ENCODE measurements at places on chromosomes 5 and 9.

GRCh38 chr5:28344836-28345433 lies 1306.5 kb upstream of the CDH9 start:
- peak; percentile 35 for DNase-seq

GRCh38 chr9:76198336-76198735 lies 195.9 kb downstream of the RFK start:
- peak; percentile 84 for DNase-seq

DNA sequence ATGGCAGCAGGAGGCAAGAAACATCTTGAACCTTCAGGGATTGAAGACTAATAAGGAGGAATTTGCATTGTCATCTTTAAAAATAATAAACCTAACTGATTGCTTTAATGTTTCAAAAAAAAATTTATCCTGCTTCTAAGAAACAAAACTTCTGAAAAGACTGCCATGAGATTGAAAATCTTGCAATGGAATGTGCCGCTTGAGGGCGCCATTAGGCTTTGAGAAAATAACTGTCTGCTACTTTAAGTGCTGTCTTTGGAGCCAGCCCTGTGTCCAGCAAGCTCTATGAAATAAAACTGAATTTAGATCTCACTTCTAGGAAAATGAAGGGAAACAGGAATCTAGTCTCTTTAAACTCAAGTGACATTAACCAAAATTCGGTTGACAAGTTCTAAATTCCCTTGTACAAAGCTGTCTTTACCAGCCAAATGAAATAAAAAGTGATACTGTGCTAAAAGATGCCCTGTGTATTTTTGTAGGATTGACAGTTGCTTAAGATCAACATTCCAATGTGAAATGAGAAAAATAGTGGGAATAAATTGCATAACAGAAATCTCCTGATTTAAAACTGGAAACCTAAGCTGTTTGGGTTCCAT lies 79.4 kb downstream of the ESM1 start:
- DNase-seq, result peak; percentile 61

DNA sequence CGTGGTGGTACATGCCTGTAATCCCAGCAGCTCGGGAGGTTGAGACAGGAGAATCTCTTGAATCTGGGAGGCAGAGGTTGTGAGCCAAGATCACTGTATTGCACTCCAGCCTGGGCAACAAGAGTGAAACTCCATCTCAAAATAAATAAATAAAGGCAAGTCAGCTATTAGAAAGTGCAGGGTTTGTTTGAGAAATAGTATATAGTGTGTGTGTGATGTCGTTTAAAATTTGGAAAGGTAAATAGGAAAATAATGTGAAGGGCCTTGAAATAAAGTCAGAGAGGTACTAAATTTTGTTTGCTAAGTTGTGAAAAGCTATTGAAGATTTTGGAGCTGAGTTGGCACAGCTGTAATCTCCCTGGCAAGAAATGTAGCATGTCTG lies 17.8 kb downstream of the ZNF131 start:
- DNase-seq, result no peak

- no peak for DNase-seq
Measured at GRCh38 chr9:122131401-122132001, 28.1 kb downstream of the NDUFA8 start.

GRCh38 chr9:112115109-112115508 lies 60.0 kb downstream of the SUSD1 start:
- no peak for DNase-seq

DNA sequence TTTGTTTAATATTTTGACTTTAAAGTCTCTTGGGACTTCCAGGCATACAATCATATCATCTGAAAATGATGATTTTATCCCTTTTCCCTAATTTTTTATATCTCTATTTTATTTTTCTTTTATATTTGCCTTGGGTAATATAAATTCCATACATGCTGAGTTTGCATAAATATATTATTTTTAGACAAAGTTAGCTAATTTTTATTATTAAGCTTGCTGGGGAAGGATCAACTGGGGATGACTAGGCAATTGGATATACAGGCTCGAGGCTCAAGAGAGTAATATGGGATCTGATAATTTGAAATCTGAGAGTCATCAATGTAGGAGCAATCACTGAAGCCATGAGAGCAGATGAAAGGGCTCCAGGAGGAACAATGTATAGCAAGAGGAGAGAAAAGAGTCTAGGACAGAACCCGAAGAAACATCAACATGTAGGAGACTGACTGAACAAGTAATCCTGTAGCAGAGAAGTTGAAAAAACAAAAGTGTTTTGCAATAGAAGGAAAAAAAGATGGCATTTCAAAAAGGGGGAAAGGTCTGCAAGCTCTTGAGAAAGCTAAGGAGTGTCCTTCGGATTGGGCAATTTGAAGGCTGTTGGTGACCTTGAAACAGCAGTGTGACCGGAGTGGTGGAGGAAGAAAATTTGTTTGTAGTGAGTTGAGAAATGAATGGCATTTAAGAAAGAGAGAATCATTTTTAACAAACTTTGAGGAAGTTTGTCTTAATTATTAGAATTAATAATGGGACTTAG lies 17.0 kb upstream of the RHOBTB3 start:
- no peak for DNase-seq

DNA sequence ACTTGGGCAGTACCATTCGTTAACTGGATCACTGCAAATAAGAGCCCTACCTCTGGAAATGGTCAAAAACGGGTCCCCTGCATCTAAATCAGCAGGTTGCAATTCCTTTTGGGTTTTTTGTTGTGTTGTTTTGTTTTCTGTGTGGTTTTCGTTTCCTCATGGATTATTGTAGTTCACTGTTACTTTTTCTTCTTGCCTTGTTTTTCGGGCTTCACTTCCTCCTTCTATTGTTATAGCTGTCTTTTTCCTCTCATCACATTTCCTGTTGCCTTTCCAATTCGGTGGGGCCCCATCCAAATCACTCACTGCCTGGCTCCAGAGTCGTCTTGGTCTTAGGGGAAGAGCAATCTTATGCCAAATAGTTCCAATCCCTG lies 8.7 kb upstream of the SSBP2 start:
- DNase-seq, result no peak

DNA sequence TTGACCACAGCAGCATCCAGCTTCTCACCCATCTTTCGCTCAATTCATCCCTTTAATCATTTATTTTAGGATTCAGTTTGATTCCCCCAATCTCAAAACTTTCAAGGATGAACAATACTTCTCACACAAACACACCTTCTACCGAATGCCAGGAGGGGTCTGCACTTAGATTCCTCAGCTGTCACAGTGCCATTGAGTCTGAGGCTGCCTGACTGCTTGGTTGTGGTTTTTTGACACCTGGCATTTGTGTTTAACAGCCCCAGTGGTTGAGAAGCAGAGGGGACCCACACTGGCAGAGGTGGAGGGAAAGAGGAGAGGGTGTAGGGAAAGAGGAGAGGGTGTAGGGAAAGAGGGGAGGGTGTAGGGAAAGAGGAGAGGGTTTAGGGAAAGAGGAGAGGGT lies 54.9 kb downstream of the PALM2AKAP2 start:
- no peak for DNase-seq

- peak; percentile 26 for DNase-seq
Measured at GRCh38 chr9:135476561-135477355, 2.8 kb upstream of the PPP1R26 start.

- DNase-seq, result no peak
Measured at GRCh38 chr5:135880801-135881200, 14.8 kb downstream of the IL9 start.

GRCh38 chr5:39577529-39577928 lies 152.7 kb upstream of the DAB2 start:
- DNase-seq, result no peak

DNA sequence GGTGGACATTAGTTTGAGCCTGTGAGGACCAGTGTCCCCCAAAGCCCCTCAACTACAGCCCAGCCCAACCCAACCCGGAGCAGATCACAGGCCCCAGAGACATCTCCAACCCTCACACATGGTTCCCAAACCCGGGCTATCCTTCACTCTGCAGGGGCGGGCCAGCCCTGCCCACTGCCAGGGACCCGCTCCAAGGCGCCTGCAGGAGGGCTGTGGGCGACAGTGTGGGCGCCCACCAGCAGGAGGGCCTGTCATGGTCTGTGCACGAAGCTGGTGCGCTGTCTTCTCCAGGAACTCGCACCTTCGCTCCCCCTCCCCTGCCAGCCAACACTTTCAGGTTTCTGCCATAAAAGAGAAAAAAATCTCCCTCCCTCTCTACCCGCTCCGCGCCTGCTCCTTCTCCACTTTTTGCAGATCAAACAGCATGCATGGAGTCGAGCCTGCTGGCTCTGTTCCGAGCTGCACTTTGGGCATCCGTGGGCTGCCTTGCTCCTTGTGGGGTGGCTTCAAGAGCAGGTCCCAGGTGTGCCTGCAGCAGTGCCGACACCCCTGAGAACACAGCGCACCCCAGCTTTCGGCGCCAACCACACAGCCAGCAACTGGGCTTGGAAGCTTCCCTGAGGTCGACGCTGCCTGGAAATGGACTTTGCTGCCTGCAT lies 133.7 kb upstream of the PPP1R26 start:
- DNase-seq, result no peak

GRCh38 chr5:104297076-104297475 lies 734.5 kb upstream of the NUDT12 start:
- peak; percentile 56 for DNase-seq

DNA sequence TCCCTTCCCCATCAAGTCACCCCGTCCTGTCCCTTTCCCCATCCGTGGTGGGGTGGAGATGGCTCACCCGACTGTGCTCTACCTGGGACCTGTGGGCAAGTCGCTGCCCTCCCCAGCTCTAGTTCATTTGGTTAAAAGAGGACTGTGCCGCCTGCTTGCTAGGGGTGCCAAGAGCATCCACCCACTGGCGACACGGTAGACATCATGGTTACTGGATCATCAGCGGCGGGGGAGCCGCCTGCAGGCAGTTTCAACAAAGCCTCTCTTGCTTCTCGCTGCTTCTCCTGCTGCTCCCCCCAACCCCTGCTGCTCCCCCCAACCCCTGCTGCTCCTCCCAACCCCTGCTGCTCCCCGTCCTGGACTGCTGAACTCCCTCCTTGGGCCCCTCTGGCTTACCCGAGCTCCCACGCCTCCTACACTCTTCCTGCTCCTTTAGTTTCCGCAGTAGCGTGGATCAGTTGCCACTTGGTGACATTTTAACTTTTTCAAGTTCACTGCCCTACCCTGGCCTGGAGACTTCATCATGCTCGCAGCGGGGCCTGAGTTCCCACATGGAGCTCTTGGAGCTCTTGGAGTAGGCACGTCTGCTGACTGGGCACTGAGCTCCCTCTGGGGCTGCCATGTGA lies 22.0 kb upstream of the SCGB3A1 start:
- DNase-seq, result no peak

GRCh38 chr9:19380826-19381075 lies 715 bp upstream of the RPS6 start:
- no peak for DNase-seq

GRCh38 chr5:177438468-177438867 lies 8.1 kb upstream of the PRR7 start:
- no peak for DNase-seq

- DNase-seq, result no peak
Measured at GRCh38 chr9:107816561-107817021, 327.0 kb upstream of the KLF4 start.

DNA sequence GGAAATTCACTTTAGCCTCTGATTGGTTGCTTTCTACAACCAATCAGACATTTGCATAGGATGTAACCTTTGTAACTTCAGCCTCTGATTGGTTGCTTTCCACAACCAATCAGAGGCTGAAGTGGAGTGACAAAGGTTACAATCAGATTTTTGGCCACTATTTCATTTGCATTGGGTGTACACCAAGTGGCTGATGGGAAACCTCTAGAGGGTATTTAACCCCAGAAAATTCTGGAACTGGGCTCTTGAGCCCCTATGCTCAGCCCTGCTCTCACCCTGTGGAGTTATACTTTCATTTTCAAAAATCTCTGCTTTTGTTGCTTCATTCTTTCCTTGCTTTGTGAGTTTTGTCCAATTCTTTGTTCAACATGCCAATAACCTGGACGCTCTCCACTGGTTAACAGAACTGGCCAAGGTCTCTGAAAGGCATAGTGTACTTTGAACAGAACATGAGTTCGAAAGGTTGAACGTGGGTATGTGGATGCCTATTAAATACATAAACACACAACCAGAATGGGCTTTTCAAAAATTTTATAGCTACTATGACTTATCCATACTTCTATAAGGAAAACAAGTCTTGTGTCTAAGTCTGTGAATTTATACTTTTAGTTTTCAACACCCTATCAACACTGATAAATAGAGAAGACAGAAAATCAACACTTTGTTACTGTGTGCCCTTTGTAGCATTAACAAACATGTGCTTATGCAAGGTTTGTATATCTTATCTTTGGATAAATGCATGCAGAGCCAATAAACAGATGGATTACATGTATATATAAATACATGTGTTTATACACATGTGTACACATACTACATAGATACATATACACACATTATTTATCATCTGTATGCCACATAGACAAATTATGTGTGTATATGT lies 568.1 kb downstream of the CTNND2 start:
- DNase-seq, result no peak

DNA sequence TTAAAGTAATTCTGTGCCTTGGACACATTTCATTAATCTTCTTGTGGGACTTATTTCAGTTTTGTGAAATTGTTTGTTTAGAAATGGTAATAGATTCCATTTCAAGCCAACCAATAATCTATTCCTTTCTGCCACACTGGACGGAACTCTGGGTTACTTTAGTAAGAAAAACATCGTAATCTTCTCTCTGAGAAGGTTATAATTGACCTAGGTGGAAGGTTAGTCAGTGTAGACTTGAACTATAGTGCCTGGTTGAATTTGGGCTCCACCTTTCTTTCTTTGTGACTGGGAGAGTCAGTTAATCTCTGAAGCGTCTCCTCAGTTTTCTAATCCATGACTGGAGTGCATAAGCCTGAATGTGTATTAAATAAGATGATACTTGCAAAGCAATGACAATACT lies 89.7 kb upstream of the PRLR start:
- DNase-seq, result no peak

GRCh38 chr5:170267431-170268152 lies 30.0 kb downstream of the LCP2 start:
- DNase-seq, result peak; percentile 76

DNA sequence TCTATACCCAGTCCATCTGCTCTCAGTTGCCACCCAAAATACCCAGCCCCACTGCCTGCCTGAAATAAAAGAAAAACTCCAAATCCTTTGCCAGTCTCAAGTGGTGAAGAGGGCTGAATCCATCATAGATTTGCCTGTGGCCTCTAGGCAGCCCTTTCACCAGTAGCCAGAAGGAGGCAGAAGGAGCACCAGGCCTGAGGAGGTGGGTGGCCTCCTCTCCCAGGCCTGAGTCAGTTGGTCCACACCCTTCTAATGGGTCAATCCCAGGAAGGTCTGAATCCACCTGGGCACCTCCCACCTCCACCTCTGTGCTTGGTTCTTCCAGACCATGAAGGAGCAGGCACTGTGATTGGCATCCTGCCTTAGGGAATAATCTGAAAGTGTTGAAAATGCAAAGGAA lies 97.0 kb downstream of the DAPK1 start:
- DNase-seq, result no peak

GRCh38 chr5:171315386-171315891 lies 6.4 kb downstream of the TLX3 start:
- no peak for DNase-seq

DNA sequence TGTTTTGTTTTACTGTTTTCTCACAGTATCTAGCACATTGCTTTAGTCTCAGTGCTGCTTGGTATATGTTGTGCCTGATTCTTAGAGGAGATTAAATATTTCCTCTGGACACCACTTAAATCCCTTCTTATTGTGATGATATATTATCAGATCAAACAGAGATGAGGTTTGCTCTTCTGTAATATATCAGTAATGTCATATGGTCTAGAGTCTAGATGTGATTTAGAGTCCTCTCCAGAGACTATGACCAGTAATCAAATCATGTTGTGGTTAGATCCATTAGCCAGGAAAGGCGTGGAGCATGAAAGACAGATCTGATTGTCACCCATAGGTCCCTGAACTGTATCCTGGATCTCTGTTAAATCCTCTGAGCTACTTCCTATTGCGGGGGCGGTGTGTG lies 24.4 kb downstream of the CAMK4 start:
- no peak for DNase-seq

GRCh38 chr5:143601917-143602333 lies 198.4 kb upstream of the NR3C1 start:
- DNase-seq, result no peak
